ENCODE measurements at places on chromosomes 2 and 18.
A peak's percentile ranks its signal among the peaks of the same experiment; 100 is the strongest.

- DNase-seq: no peak
Measured at GRCh38 chr2:27471961-27472360, 17.6 kb downstream of the IFT172 start.

DNA sequence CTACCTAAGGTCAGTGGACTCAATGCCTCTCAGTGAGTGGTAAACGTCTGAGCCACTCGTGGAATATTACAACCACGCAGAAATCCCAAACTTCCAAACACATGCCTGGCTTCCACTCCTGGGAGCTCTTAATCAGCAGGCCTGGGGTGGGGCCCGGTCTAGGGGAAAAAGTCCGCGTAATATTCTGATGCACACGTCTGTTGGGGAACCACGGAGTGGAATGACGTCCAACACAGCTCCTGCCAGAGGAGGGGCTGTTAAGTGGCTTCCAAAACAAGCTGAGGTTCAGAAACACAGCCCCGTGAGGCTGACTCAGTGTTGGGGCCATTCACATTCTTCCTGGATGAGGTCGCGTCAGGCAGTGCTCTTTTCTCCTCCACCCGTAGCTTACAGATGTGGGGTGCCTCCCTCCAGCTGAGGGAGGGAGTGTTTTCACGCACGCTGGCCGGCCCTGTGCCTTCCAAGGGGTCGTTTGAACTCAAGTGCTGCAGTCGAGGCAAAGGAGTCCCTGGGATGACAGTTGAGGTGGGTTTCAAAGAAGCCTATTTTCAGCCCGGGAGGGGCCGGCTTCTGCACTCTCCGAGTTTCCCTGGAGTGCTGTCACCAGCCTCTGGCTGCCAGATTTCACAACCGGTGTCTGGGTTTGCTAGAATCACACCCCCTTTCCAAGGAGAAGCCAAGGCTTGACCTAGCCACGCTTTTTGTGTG is 73.1 kb downstream of the ACKR3 start:
- DNase-seq: no peak

GRCh38 chr2:150860301-150860700 is 372.8 kb upstream of the RND3 start:
- DNase-seq: no peak

GRCh38 chr2:223797811-223798721 is 39.3 kb downstream of the AP1S3 start:
- DNase-seq: peak; percentile 82

DNA sequence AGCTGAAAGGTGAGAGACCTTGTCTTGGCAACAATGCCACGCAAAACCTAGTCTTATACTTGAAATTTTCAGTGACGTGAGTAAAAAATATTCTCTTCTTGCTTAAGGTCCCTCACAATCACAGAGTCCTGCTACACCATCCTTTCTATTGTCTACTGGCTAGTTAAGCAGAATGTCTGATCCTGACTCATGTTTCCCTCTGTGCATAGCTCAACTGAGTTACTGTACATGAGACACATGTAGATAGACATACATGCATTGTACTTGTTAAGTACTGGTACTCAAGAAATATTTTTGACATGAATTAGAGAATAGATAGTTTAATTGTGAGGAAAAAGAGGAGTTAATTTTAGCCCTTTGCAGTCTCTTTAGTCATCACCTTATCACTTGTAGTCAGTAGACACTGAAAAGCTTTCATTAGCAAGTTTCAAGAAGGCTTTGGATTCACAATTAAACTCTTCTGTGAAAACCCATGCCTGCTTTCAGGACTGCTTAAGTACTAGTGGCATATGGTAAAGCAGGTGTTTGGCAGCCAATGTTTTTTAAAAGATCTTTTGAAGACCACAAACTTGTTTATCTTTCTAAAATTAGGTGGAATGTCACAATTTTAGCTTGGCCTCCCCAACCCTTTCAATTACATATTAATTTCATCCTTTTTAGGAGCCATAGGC is 158.7 kb upstream of the CCDC150 start:
- no peak for DNase-seq

- no peak for DNase-seq
Measured at GRCh38 chr2:56055405-56055804, 128.4 kb upstream of the CCDC85A start.

Data from foreskin melanocyte (primary cell).